ENCODE measurements at places on chromosomes 1 and 21.

GRCh38 chr1:90850898-90851710 lies 134.0 kb upstream of the BARHL2 start:
- peak; percentile 78 for DNase-seq

DNA sequence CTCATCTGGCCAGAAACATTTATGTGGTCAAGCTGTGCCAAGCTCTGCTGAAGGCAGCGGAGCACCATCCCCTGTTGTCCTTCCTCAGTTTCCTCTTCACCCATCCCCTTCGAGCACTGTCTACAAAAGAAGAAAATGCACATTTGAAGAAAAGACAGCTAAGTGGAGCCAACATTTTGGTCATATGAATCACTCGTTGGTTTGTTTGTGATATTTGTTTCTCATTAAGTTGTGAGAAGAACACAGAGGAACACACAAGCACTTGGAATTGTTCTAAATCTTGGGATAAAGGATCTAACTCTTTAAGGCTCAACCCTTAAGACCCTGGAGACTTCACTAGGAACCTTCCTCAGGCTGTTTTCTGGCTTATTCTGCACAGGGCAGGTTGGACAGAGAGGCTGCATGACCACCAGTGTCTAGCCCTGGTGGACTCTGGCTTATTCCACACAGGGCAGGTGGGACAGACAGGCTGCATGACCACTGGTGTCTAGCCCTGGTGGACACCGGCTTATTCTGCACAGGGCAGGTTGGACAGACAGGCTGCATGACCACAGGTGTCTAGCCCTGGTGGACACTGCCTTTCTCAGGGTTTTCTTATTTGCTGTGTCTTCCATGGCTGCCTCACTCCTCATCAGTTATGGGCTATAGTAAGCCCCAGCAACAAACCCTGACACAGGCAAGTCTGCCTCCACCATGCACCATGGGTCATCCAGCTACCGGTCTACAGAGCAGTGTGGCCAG lies 35.3 kb upstream of the COL6A2 start:
- no peak for DNase-seq

GRCh38 chr1:9824702-9825089 lies 931 bp upstream of the CLSTN1 start:
- no peak for DNase-seq

DNA sequence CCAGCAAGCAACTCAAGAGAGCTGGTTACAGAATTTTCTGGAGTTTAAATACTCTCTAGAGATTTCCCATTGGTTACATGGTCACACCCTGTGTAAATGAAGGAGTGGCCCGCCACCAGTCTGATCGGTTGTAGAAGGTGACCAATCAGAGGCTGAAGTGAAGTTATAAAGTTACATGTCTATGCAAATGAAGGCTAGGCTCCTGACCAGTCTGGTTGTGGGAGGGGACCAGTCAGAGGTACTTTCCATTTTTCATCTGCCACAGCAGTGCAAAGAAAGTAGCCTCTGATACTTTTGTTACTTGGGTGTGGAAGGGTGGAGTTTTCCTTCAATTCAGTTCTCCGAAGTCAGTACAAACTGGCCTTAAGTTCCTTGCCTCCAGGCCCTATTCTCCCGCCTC lies 273.7 kb downstream of the BARHL2 start:
- no peak for DNase-seq

- peak; percentile 11 for DNase-seq
Measured at GRCh38 chr21:42219606-42220137, 732 bp downstream of the ABCG1 start.

DNA sequence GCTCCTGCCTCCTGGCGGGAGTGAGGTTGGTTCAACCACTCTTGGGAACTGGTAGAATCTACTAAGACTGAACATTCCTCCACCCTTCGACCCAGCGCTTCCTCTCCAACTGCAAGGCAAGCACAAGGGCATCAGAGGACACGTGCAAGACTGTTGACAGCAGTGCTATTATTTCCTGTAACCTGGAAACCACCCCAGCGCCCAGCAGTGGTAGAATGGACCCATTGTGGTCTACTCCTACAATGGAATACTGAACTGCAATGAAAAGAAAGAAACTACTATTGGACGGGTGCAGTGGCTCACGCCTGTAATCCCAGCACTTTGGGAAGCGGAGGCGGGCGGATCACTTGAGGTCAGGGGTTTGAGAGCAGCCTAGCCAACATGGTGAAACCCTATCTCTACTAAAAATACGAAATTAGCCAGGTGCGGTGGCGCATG lies 33.0 kb upstream of the TARDBP start:
- DNase-seq: no peak

DNA sequence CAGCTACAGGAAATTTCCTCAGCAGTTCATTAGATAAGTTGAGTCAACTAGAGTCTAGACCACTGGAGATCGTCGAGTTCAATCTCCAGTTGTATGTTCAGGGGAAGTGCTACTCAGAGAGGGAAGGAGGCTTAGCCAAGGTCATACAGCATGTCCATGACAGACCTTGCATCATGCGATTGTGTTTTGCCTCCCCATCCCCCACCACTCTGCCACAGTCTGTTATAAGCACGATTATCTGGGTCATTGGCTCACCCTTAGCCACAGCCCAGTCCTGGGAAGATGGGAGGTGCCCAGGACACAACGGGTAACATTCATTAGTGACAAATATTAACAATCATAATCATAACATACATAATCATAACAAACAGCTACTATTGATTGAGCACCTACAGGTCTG lies 18.9 kb upstream of the GRIK3 start:
- no peak for DNase-seq

DNA sequence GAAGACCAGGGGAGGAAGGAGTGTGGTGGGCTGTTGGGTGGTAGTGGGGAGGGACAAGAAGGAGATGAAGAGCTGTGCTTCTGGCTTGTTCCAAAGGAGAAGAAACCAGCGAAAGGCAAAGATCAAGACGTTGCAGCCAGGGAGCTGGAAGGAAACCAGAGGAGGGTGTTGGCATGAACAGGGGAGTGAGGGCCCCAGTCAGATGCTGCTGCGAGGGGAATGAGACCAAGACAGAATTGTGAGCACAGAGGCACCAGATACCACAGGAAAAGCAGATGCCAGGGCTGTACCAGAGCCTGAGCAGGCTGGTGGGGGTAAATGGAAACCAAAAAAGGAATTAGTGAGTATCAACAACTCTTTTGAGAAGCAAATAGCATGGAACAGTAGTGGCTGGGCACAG lies 6.0 kb downstream of the LAD1 start:
- no peak for DNase-seq

GRCh38 chr21:46188226-46189212 lies 4.3 kb upstream of the SPATC1L start:
- no peak for DNase-seq
